CD8-positive, alpha-beta T cell (primary cell): ENCODE measurements at places on chromosomes 5 and 9.

DNA sequence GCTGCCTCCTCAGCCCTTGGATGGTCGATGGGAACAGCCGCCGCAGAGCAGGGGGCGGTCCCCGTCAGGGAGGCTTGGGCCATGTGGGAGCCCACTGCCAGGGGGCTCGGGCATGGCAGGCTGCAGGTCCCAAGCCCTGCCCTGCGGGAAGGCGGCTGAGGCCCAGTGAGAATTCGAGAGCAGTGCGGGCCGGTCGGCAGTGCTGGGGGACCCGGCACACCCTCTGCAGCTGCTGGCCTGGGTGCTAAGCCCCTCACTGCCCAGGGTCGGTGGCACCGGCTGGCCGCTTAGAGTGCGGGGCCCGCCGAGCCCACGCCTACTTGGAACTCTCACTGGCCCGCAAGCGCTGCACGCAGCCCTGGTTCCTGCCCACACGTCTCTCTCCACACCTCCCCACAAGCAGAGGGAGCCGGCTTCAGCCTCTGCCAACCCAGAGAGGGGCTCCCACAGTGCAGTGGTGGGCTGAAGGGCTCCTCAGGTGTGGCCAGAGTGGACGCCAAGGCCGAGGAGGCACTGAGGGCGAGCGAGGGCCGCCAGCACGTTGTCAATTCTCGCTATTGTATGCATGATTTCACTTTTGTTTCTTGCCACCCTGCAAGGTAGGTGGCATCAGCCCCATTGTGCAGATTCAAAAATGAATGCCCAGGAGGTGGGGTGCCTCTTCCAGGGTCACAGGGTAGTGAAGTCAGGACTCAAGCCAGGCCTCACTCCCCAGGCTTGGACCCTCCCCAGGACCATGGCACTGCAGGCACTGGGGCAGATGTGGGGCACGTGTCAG, 48.6 kb downstream of the COL15A1 start:
- no peak for DNase-seq

GRCh38 chr9:95055851-95056551, 261.5 kb downstream of the FANCC start:
- DNase-seq, result no peak

DNA sequence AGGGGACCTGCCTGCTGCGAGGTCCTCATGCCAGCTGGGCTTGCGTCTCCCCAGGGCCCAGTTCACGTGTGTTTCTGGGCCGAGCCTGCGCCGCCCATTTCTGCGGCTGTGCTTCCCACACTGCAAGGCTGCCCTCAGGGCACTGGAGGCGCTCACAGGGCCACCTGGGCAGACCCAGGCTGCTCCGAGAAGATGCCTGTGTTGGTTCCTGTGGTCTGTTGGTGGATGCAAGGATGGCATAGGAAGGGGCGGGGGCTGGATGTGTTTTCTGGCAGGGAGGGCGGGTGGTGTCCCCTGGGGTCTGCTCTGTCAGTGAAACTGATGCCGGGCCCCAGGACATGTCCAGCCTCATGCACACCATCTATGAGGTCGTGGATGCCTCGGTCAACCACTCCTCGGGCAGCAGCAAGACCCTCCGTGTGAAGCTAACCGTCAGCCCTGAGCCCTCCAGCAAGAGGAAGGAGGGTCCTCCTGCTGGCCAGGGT, 25.9 kb downstream of the NKD2 start:
- no peak for DNase-seq

GRCh38 chr5:64637144-64637543, 53.2 kb upstream of the SHISAL2B start:
- DNase-seq, result no peak

- DNase-seq, result no peak
These were observed 59.1 kb downstream of the TNFSF15 start for GRCh38 chr9:114746591-114747346.

GRCh38 chr5:100623719-100624118, 88.5 kb downstream of the FAM174A start:
- DNase-seq, result peak; percentile 58

DNA sequence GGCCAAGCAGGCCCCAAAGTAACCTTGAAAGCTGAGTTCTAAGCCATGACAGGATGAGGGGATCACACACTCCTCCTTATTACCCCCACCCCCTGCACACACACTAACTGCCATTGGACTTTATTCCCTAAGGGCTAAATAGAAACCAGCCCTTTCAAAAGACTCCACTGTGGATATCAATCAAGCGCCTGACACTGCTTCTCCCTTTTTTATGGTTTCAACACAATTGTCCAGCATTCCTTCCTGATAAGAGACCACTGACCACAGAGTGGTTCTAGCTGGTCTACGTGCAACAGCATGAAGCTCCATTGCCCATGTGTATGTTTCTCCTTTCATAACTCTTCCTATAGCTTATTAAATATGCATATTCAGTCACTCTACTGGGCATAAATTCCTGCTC, 34.7 kb downstream of the PAEP start:
- no peak for DNase-seq

GRCh38 chr5:166062719-166063118, 2228.7 kb upstream of the WWC1 start:
- no peak for DNase-seq

DNA sequence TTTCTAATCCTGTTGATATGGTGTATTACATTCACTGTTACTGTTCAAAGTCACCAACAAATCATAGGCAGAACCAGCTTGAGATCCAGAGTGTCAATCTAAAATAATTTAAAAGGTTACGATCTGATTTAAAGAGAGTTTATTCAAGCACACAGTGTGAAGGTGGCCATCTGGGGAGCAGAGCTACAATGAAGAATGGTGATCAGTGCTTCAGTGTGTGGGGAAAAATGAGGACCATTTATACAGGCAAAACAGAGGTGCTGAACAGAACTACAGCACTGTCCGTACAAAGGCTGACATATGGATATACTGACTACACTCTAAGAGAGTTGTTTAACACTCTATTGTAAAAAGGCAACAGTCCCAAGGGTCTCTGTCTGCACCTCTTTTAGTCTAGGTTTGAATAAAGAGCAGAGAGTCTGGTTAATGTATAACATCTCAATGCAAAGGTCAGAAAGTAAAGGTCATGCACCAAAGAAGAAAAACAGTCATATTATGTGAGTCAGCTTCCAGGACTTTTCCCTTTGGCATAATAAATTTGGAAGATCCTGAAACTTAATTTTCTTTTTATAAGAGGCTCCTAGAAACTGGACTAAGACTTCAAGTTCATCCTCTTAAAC, 29.7 kb upstream of the TDRD7 start:
- no peak for DNase-seq
